Thoracic aorta (tissue), 2 donors: ENCODE measurements at places on chromosomes 2 and 18.

- no peaks in the 10 kb centered on the region for H3K27me3 ChIP-seq
- DNase-seq = no peak
- peak overlapping the region; percentile 78 for H3K27ac ChIP-seq
- no peaks in the 10 kb centered on the region for H3K36me3 ChIP-seq
Observed at GRCh38 chr2:143481733-143482132, 352.5 kb downstream of the ARHGAP15 start.

DNA sequence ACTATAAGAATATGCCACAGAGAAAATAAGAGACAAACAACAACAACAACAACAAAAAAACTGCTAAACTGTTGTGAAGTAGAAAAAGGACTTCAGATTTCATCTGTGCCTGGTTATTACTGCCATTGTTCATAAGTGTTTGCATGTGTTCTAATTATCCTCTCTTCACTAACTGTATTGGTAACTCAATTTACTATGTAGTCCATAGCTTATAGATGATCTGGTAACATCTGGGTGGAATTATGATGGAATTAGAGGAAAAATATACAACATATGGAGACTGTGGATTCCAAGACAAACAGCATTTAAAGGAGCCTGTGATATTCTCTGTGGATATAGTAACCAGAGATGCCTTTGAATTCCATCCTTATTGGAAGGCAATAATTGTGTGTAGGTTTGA is 1891.5 kb upstream of the PIK3C3 start:
- no peaks in the 10 kb centered on the region for H3K36me3 ChIP-seq
- no peak for DNase-seq
- H3K27ac ChIP-seq = no peak overlapping the region
- H3K4me3 ChIP-seq = no peak overlapping the region
- H3K27me3 ChIP-seq = no peaks in the 10 kb centered on the region
- no peaks in the 10 kb centered on the region for H3K4me1 ChIP-seq

GRCh38 chr2:196176142-196176738 is 4.9 kb upstream of the STK17B start:
- DNase-seq = no peak
- peaks cover 7% of the 10 kb centered on the region for H3K4me1 ChIP-seq
- H3K4me3 ChIP-seq = no peak overlapping the region
- no peaks in the 10 kb centered on the region for H3K27me3 ChIP-seq

- peaks cover 37% of the 10 kb centered on the region for H3K4me1 ChIP-seq
- H3K36me3 ChIP-seq = no peaks in the 10 kb centered on the region
- no peak for DNase-seq
Observed at GRCh38 chr2:200784215-200784614, 27.5 kb upstream of the BZW1 start.

GRCh38 chr18:35817604-35818352 is 154.7 kb upstream of the RMP24 start:
- no peak overlapping the region for H3K27ac ChIP-seq
- no peak for DNase-seq
- H3K4me1 ChIP-seq = no peaks in the 10 kb centered on the region
- no peak overlapping the region for H3K4me3 ChIP-seq
- H3K36me3 ChIP-seq = no peaks in the 10 kb centered on the region

DNA sequence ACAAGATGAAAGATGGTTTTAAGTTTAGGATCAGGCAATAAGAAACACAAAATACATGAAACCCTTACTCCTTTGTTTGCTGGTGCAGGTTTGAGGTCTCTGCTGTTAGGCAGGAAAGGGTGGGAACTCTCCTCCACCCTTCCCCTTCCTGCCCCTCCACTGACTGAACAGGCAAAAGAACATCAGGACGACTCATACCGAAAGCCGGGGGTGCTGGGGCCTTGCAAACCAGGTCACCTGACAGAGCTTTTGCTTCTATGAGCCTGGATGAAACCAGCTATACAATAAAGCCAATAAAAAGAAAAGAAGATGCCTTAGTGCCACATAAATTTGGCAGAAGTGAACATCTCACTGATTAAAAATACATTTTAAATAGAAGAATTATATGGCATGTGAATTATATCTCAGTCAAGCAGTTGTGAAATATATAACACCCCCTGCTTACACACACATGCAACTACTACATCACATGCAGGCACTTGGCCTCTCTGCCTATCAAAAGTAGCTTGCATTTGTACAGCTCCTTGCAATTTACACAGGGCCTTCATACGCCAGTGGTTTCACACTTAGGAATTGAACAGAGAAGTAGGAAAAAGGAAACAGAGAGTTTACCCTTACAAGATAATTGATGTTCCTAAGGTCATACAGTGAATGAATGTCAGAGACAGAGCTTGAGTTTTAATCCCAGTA is 215.1 kb upstream of the TRIB2 start:
- H3K36me3 ChIP-seq = no peaks in the 10 kb centered on the region
- no peaks in the 10 kb centered on the region for H3K27me3 ChIP-seq
- no peaks in the 10 kb centered on the region for H3K4me1 ChIP-seq
- no peak overlapping the region for H3K4me3 ChIP-seq
